ENCODE measurements at places on chromosomes 7 and 10.

GRCh38 chr10:55464083-55464482 is 663.1 kb upstream of the PCDH15 start:
- DNase-seq = no peak

GRCh38 chr7:40520986-40521738 is 386.4 kb downstream of the SUGCT start:
- no peak for DNase-seq

- DNase-seq = no peak
Observed at GRCh38 chr10:114662646-114663217, 4.7 kb upstream of the ABLIM1 start.

DNA sequence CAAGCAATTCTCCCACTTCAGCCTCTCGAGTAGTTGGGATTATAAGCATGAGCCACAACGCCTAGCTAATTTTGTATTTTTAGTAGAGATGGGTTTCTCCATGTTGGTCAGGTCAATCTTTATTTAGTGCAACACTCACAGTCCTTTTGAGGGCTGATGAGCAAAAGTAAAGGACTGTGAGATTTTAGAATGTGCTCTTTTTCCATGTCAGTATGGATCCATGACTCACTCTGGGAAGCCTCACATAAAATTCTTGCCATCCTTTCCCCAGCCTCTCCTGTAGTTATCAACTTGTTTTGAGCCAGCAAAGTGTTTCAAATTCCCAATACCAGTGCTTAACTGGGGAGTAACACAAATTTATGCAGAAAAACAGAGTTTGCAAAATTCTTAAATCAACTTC is 135.8 kb upstream of the CXCL12 start:
- DNase-seq = no peak

DNA sequence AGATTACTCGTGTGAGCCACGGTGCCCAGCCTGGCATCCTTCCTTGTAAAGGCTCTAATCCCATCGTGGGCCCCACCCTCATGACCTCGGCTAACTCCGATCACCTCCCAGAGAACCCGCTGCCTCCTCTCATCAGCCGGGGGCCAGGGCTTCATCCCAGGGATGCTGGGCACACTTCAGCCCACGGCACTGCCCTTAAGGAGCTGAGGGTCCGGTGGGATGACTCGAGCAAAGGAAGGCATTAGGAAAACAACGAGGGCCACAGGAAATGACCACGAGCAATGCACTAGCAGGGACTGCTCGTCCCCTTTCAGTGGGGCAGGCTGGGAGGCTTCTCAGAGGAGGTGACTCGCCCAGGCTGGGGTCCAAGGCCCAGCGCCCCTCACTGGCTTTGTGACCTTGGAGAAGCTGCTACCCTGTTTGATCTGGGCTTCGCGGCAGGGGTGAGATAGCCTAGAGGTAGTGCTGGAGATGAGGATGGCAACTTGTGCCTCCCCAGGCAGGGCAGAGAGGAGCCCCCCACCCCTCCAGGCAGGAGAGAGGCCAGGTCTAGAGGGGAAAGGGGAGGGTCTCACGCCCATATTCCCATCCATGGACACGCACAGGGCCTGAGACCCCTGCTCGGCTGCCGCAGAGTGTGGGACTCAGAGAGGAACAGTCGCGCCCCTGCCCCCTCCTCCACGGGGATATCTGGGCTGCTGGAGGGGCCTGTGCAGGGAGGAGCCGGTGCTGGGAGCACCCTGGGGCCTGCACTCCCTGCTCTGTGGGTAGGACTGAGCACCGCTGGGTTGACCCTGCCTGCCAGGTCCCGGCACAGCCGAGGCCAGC is 26.8 kb downstream of the ELFN1 start:
- no peak for DNase-seq

- DNase-seq = no peak
Observed at GRCh38 chr7:42315103-42315502, 78.1 kb upstream of the GLI3 start.

- no peak for DNase-seq
Observed at GRCh38 chr10:96699613-96700012, 20.7 kb downstream of the PIK3AP1 start.

GRCh38 chr7:51645702-51646298 is 329.2 kb upstream of the COBL start:
- DNase-seq = no peak

Data from stimulated activated CD8-positive, alpha-beta memory T cell treated with anti-CD3 and anti-CD28 coated beads, Interleukin-4, amount 100 ng/mL, for 1 hour (primary cell).